ENCODE measurements at places on chromosomes 2 and 18.

DNA sequence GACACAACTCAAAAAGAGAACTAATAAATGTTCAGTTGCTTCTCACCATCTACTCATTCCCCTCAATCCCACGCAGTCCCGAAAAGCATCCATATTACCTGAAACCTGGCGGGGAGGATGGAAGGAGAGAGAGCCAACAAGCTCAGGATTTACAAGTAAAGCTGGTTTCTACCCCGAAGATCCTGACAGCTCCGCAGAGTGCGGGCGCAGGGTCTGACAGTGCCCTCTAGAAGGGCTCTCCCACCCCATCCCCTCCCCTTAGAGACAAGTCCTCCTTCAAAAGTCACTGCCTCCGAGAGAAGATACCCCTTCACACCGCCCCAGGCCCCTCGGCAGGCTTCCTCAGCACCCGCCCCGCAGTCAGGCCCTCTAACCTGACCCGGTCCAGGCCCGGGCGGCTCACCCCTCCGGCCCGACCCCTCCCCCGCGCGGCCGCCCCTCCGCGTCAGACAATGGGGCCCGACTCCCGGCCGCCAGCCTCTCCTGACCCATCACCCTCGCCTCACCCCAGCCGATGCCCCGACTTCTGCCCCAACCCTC is 550 bp downstream of the RAB1A start:
- DNase-seq, result peak; percentile 39

DNA sequence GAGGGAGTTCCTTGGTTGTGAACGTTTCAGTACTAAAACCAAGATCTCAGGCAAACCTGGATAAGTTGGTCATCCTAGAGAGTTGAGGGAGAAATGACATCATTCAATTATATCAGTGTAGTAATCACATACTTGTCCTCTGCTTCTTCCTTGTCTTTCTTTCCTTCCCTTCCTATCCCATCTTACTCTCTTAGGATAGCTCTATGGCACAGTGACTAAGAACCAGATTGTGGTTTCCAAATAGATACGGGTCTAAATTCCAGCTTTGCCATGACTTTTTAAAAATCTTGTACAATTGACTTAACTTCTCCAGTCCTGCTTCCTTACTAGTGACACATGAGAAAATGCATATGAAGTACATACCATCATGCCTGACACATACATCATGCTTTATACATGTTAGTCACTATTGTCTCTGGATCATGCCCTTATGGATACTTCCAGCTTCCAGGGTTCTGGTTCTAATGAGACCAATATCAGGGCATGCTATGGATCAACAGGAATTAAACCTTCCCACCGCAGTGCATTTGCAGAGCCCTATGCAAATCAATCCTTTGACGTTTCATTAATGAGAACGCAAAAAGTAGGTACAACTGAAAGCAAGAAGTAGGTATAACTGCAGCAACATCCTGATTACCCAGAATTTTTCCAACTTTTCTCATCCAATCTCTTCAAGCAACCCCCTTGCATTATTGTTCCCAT is 168.0 kb upstream of the KLF7 start:
- no peak for DNase-seq

GRCh38 chr2:51673628-51674027 is 641.7 kb upstream of the NRXN1 start:
- no peak for DNase-seq

GRCh38 chr18:31273812-31274527 is 44.0 kb upstream of the DSG1 start:
- DNase-seq, result no peak

DNA sequence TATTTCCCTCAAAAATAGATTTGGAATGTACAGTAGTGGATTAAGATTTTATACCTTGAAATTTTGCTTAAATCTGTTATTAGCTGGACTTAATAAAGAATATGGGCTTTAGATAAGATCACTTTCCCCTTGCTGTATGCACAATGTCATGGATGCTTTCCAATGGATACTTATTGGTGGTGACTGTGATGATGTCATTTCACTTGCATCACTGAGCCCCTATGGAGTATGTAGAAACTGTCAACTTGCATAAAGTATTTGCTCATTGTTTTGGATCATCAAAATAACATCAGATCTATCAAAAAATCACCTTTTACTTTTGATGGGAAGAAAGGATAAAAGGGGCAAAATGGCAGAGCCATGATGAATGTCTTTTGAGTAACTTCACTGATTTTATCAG is 112.7 kb downstream of the ZEB2 start:
- DNase-seq, result no peak

DNA sequence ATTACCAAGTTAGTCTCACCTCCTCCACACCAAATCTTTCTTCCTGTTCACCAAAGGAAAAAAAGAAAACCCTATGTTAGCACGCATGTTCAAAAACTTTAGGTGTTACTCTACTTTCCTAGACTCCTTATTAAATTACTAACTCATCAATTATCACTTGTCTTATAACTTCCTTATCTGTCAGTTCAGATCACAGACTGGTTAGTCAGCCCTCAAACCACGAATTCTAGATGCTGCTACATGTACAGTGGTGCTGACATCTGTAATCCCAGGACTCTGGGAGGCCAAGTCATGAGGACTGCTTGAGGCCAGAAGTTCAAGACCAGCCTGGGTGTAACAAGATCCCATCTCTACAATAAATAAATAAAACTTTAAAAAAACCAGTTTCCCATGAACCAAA is 3.5 kb downstream of the YWHAQ start:
- no peak for DNase-seq

DNA sequence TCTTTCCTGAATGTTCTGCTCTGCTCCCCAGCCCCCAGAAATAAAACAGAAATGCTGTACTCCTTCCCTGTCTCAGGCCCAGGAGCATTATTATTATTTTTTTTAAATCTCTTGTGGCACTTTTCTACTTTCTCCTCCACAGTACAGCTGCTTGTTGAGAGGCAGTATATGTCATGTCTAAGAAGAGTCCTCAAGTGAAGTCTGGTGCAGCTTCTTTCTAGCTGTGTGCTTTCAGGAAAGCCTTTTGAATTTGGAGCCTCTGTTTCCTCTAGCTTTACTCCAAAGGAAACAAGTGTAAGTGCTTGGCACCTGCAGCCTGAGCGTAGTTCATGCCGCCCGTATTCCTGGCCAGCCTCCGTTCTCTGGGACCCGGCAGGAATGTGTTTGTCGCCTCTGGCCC is 22.4 kb downstream of the AGAP1 start:
- no peak for DNase-seq

DNA sequence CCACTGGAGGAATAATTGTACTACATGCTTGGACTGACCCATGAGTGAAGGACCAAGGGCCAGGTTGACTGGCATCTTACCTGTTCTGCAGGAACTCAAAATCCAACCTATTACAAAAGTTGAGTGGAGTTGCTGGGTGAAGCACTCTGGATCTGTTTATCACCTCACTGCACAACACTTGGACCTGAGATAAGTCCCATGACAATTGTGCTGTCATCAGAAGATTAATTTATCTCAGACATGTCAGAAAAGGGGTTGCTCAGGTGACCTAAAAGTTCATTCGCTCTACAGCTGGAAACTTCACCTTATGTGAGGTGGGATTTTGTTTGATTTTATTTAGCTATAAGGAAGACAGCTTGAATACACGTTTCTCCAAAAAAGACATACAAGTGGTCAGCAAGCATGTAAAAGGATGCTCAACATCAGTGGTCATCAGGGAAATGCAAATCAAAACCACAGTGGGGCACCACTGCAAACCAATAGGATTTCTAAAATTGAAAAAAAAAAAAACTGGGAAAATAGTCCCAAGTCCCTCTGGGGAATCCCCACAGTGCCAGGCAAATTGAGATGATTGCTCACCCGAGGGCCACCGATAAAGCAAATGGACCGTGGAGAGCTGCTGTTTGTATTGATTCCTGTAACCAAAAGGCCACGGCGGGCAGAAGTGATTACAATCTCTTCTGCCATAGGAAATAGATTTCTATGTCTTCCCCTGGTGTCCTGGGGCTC is 65.8 kb upstream of the SLC35F5 start:
- no peak for DNase-seq

GRCh38 chr2:21422724-21423522 is 299.2 kb downstream of the TDRD15 start:
- DNase-seq, result no peak

- DNase-seq, result no peak
These were observed 184.0 kb downstream of the CELF4 start for GRCh38 chr18:37381554-37381953.

GRCh38 chr2:229810786-229811185 is 96.4 kb upstream of the DNER start:
- DNase-seq, result no peak

GRCh38 chr2:8501061-8501720 is 180.7 kb upstream of the ID2 start:
- DNase-seq, result no peak

- DNase-seq, result no peak
These were observed 222.7 kb downstream of the CDH2 start for GRCh38 chr18:27954226-27954625.

DNA sequence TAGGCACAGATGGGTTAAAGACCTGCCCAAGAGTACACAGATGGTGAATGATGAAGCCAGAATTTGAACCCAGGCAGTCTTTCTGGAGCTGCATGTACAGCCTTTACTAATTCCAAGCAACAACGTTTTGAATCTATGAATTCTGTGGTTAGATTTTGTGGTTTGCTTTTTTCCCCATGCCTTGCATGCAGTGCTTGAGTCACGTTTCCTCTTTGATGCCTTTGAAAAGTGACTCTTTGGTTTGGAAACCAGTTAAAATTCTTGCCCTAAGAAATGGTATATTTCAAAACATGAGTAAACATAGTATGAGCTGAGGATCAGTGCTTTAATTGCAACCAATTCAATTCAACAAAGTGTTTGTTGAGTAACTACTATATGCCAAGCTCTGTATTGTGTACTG is 48.2 kb upstream of the PPM1B start:
- no peak for DNase-seq

DNA sequence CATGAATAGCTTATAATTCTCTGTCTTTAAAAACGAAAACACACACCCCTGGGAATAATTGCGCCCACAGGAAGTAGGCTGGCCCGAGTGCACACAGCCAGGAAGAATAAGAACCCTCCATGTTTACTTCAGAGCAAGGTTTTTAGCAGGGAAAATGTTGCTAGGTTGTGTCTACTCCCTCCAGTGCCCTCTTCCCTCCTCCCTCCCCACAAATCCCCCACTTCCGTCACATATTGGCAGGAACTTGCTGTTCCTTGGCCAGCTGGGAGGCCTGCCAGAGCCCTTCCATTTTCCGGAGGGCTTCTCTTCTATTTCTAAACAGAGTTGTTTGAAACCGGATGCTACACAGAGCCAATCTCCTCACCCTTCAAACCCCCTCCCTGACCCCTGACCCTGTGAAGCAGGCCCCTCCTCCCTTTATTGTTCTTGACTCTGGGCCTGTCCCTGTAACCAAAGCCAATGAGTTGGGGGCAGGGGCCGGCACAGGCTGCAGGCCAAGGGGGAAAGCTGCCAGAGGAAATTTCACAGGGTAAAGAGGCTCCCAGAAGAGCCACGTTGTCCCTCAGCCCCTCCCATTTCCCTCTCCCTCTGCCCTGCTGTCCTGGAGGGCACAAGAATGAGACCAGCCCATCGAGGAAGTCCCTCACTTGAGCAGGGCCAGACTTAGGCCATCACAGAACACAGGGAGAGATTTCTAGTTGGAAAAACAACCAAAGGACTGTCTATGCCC is 49.8 kb upstream of the LGALSL start:
- no peak for DNase-seq

- DNase-seq, result no peak
These were observed 779.5 kb upstream of the LRRTM1 start for GRCh38 chr2:81084101-81084500.

- DNase-seq, result no peak
These were observed 13.9 kb downstream of the RAB31 start for GRCh38 chr18:9721893-9722550.

DNA sequence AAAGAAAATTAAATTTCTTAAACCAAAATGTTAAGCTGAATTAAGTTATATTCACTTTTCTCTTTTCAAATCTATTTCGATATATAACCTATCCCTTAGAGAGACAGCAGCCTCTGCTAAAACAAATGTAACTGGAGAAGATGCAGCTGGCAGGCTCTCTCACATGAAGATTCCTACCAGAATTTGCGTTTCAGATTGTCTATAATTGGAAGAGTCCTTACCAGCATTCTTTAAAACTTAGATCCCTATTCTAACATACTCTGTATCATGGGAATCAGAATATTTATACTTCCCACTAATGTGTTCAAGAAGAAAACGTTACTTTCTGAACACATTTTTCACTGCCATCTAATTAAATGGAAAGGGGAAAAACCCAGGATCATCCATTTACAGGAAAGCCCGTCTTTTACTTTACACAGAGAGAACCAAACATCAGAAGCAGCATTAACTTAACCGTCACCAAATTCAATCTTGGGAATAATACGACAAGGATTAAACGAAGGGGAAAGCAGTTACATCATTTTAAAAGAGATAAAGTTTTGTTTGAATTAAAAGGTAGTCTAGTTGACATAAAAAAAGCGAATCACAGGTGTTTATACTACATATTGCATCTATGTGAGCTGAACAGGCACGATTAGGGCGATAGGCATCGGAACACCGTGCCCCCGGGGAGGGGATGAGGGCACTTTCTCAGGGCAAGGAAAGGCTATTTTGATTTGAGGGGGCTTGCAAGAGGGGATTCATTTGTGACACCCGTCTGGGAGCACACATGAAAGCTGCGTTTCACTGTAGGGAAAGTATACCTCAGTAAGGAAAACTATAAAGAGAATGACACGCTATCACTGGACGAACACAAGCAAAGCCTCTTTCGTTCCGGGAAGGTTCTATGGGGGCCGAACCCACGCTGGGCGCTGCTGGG is 1.3 kb downstream of the PTPN2 start:
- DNase-seq, result no peak

GRCh38 chr2:10042301-10043161 is 819 bp upstream of the KLF11 start:
- DNase-seq, result peak; percentile 25

Measured in stimulated activated CD4-positive, alpha-beta T cell treated with anti-CD3 and anti-CD28 coated beads, Interleukin-4, amount 100 ng/mL, for 1 hour (primary cell).